Spinal cord (tissue), 10 donors: ENCODE measurements at places on chromosomes 2 and 18. TPM values are rescaled to one million over a fixed set of nuclear protein-coding genes. Genes with fewer than 3 reads are reported as not detected.

Gene LYG1
- total RNA-seq, result 0.69 TPM

Gene PSMA8
- total RNA-seq, result not detected

Gene CROCC2
- 0.30 TPM for total RNA-seq

GRCh38 chr2:124973396-124973795 is 948.3 kb downstream of the CNTNAP5 start:
- H3K36me3 ChIP-seq, result no peaks in the 10 kb centered on the region
- H3K27ac ChIP-seq, result no peak overlapping the region
- peaks cover 3% of the 10 kb centered on the region for H3K4me1 ChIP-seq
- no peak overlapping the region for H3K4me3 ChIP-seq

Gene ZNF396
- 6.8 TPM for total RNA-seq

GRCh38 chr2:141271346-141271745 is 859.5 kb downstream of the LRP1B start:
- no peak for DNase-seq
- H3K27ac ChIP-seq, result no peak overlapping the region
- no peaks in the 10 kb centered on the region for H3K27me3 ChIP-seq
- H3K36me3 ChIP-seq, result no peaks in the 10 kb centered on the region
- no peaks in the 10 kb centered on the region for H3K4me1 ChIP-seq

Gene ABCB11
- total RNA-seq, result 0.20 TPM

Gene C2orf81
- total RNA-seq, result 4.7 TPM

DNA sequence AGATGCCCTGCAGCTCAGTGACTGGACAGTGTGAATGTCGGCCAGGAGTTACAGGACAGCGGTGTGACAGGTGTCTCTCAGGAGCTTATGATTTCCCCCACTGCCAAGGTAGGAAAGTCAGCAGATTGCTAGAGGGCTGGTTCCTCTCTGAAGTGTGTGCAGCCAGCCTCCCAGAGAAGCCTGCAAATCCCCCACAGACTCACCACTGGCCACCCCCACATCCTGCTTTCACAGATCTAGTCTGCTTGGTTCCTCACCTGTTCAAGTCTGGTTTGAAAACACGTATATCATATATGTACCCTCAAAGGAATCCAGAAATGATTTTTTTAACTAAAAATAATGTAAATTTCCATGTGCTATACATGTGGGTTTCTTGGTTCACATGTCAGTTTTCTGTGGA is 121.1 kb downstream of the LAMA3 start:
- no peaks in the 10 kb centered on the region for H3K27me3 ChIP-seq
- H3K4me3 ChIP-seq, result no peak overlapping the region
- H3K27ac ChIP-seq, result no peak overlapping the region

DNA sequence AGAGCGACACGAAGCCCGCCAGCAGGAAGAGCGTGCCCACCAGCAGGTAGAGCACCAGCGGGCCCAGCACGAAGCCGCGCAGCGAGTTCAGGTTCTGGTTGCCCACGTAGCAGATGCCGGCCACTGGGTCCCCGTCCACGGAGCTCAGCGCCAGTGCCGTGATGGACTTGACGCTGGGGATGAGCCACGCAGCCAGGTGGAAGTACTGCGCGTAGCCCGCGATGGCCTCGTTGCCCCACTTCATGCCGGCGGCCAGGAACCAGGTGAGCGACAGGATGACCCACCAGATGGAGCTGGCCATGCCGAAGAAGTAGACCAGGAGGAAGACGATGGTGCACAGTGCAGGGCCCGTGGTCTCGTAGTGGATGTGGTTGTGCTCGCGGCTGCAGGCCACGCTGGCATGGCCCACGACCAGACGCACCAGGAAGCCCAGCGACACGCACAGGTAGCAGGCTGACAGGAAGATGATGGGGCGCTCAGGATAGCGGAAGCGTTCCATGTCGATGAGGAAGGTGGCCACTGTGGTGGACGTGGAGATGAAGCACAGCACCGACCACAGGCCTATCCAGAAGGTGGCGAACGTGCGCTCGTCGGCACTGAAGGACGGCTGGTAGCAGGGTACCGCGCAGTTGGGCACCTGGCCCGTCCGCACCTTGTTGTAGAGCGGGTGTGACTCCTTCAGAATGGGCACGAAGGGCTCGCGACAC is 2.1 kb downstream of the FZD5 start:
- peaks cover 9% of the 10 kb centered on the region for H3K36me3 ChIP-seq
- no peak overlapping the region for H3K27ac ChIP-seq
- peaks cover 35% of the 10 kb centered on the region for H3K4me1 ChIP-seq
- H3K4me3 ChIP-seq, result no peak overlapping the region
- peaks cover 37% of the 10 kb centered on the region for H3K27me3 ChIP-seq

GRCh38 chr2:119367472-119368099 is 809 bp downstream of the DBI start:
- peak overlapping the region; percentile 92 for H3K4me3 ChIP-seq
- H3K4me1 ChIP-seq, result peaks cover 46% of the 10 kb centered on the region
- H3K27me3 ChIP-seq, result no peaks in the 10 kb centered on the region
- DNase-seq, result peak; percentile 68

Gene DNAJC5G
- 0.50 TPM for total RNA-seq

Gene PKDCC
- 175 TPM for total RNA-seq

DNA sequence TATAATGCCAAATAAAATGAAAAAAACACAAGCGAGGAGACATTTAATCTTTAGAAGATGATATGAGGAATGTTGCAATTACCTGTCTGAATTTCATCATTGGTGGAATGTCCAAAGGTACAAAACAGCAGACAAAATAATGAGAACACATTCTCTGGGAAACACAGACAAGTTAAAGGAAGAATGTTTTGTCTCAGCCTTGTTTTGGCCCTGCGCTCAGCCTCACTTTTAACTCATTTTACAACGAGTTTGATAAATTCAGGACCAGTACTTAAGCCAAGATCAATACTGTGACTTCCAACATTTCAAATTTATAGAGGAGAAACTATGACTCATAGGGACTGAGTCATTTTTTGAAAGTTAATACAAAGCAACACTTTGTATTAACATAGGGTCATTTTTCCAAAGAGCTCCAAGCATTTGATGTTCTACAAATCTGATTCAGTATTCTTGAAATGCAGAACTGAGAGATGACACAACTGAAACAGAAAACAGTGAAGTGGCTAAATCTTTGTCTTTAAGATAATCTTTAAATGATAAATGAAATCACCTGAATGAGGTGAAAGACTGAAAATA is 833.2 kb upstream of the CHAC2 start:
- no peak overlapping the region for H3K4me3 ChIP-seq
- DNase-seq, result no peak
- H3K27ac ChIP-seq, result no peak overlapping the region
- H3K4me1 ChIP-seq, result no peaks in the 10 kb centered on the region
- no peaks in the 10 kb centered on the region for H3K36me3 ChIP-seq
- no peaks in the 10 kb centered on the region for H3K27me3 ChIP-seq

Gene MYOM1
- total RNA-seq, result 9.2 TPM

Gene CD226
- total RNA-seq, result 2.2 TPM

- H3K27me3 ChIP-seq, result no peaks in the 10 kb centered on the region
- H3K36me3 ChIP-seq, result peaks cover 6% of the 10 kb centered on the region
- H3K4me1 ChIP-seq, result peaks cover 3% of the 10 kb centered on the region
Observed at GRCh38 chr2:224925810-224926100, 116.5 kb downstream of the DOCK10 start.

DNA sequence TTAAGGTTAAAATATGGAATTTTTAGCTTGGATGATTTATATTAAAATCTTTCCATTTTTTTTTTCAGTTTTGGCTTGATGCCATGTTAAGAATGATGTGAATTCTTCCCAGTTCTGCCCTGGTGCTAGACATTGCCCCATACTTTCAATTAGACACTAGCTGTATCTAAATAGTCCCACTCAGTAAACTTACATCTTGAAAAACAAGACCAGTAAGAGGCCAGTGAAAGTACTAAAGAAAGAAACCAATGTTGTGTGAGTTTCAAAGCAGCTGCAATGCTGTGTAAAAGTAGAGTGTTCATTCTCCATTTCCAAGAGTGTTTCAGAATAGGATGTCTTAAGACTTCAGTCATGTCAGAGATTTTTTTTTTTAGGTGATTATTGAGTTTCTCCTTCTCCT is 40.0 kb upstream of the CYBRD1 start:
- no peaks in the 10 kb centered on the region for H3K27me3 ChIP-seq
- DNase-seq, result no peak
- H3K4me3 ChIP-seq, result no peak overlapping the region
- peaks cover 5% of the 10 kb centered on the region for H3K36me3 ChIP-seq

- H3K4me1 ChIP-seq, result no peaks in the 10 kb centered on the region
- DNase-seq, result no peak
- no peaks in the 10 kb centered on the region for H3K27me3 ChIP-seq
- no peak overlapping the region for H3K27ac ChIP-seq
- H3K4me3 ChIP-seq, result no peak overlapping the region
Observed at GRCh38 chr2:157182204-157182709, 75.2 kb upstream of the GALNT5 start.

- H3K4me1 ChIP-seq, result peaks cover 2% of the 10 kb centered on the region
- H3K36me3 ChIP-seq, result no peaks in the 10 kb centered on the region
- no peak overlapping the region for H3K27ac ChIP-seq
- DNase-seq, result no peak
- no peaks in the 10 kb centered on the region for H3K27me3 ChIP-seq
Observed at GRCh38 chr2:107543793-107544192, 282.9 kb upstream of the RGPD4 start.

Gene LIPG
- total RNA-seq, result 3.6 TPM

Gene RAB17
- 1.1 TPM for total RNA-seq

DNA sequence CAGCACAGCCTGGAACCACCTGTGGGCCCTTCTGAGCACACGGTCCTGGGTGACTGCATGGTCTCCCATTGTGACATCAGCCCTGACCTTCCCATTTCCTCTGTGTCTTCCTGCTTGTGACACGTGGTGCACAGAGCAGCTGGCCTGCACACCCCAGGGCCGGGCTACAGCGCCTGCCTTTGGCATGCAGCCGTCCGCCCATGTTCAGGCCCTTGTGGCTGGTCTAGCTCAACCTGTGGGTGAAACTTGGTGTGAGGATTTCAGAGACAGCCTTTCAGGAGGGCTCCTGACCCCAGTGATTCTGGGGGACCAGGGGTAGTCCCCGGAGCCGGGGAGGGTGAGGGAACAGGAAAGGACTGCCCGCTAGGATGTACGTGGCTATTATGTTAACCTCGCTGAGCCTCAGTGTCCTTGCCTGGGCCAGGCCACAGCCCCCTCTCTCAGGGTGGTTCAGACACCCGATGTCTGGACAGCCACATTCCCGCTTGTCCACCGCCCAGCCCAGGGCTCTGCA is 284.8 kb upstream of the HS6ST1 start:
- H3K4me1 ChIP-seq, result peaks cover 13% of the 10 kb centered on the region
- H3K36me3 ChIP-seq, result no peaks in the 10 kb centered on the region
- H3K27ac ChIP-seq, result no peak overlapping the region
- no peaks in the 10 kb centered on the region for H3K27me3 ChIP-seq
- no peak for DNase-seq

DNA sequence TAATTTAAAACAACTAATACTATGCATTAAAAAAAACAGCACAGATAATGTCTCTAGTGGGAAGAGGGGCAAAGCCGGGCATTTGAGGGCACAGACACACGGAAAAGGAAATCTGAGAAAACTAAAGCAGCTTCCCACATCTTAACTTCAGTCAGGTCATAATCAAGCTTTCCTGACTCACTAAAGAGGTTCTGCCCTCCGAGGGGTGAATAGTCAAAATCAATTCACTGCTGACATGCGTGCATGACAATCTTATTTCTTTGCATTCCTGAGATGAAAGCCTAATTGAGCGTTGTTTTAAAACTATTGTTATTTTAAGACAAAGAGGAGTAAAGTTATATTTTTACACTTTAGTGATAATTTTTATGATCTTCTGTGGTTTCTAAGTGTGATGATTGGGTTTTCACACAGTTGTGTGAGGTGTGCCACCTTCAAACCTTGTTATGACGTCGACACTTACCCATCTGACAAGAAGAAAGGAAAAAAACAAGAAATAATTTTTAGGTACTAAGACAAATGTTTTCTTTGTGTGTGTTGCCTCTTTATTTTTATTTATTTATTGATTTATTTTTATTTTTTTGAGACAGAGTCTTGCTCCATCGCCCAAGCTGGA is 90.9 kb downstream of the GATA6 start:
- no peaks in the 10 kb centered on the region for H3K36me3 ChIP-seq
- no peaks in the 10 kb centered on the region for H3K27me3 ChIP-seq
- H3K4me3 ChIP-seq, result no peak overlapping the region

DNA sequence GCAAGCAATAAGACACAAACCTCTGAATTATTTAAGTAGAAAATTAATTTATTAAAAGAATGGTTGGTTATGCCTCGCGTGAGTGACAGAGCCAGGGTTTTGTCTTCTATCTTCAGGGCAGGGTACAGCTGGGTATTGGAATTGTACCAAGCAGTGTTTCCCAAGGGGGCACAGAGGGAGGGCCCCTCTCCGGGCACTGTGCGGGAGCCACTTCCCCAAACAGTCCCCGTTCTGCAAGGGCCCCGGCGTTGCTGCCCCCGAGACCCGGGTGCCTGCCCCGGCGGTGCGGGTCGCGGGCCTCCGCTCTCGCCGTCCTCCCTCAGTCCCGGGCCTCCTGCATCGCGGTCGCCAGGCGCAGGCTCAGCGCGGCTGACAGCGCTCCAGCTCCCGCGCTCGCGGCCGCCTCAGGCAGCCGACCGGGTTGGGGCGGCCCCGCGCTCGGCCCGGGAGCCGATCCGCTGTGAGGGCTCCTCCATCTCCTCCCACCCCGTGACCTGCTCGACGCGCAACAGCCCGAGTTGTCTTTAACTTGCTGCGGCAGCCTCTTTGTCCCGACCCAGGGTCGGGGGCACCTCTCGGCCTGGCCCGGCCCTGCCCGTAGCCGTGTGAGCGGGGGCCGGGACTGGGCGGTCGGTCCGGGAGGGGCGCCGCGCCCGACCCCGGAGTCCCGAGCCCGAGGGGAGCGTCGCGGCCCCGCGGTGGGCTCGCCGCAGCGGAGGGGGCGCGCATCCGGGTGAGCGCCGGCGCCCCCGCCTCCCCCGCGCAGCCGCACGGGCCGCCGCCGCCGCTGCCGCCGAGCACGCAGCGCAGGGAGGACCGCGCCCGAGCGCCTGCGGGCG is 620 bp upstream of the GALNT1 start:
- H3K4me1 ChIP-seq, result no peaks in the 10 kb centered on the region
- peak overlapping the region; percentile 54 for H3K4me3 ChIP-seq
- DNase-seq, result peak; percentile 38
- no peaks in the 10 kb centered on the region for H3K27me3 ChIP-seq
- peak overlapping the region; percentile 72 for H3K27ac ChIP-seq

GRCh38 chr2:10389573-10389972 is 58.6 kb downstream of the ODC1 start:
- no peaks in the 10 kb centered on the region for H3K27me3 ChIP-seq
- DNase-seq, result no peak
- no peak overlapping the region for H3K27ac ChIP-seq
- peaks cover 52% of the 10 kb centered on the region for H3K4me1 ChIP-seq

Gene TEKT4
- 0.69 TPM for total RNA-seq

- H3K4me3 ChIP-seq, result peak within 1 kb of the TSS; percentile 21
- no peaks in the 10 kb centered on the region for H3K36me3 ChIP-seq
- DNase-seq, result peak; percentile 89
Observed at GRCh38 chr2:174334781-174335251, at the start of gene SP9. Gene SP9 (plus strand): TSS chr2:174334954. CDS start chr2:174335093, 139 bp downstream.
